ENCODE measurements at places on chromosomes 6 and 20. TPM values are rescaled to one million over a fixed set of nuclear protein-coding genes. Genes with fewer than 3 reads are reported as not detected.

SLCO4A1 gene
- 0.56 TPM for total RNA-seq

- DNase-seq = peak; percentile 82
Measured at GRCh38 chr6:11917951-11918738, 94.0 kb upstream of the HIVEP1 start.

SLC35D3 gene
- not detected for total RNA-seq

DNA sequence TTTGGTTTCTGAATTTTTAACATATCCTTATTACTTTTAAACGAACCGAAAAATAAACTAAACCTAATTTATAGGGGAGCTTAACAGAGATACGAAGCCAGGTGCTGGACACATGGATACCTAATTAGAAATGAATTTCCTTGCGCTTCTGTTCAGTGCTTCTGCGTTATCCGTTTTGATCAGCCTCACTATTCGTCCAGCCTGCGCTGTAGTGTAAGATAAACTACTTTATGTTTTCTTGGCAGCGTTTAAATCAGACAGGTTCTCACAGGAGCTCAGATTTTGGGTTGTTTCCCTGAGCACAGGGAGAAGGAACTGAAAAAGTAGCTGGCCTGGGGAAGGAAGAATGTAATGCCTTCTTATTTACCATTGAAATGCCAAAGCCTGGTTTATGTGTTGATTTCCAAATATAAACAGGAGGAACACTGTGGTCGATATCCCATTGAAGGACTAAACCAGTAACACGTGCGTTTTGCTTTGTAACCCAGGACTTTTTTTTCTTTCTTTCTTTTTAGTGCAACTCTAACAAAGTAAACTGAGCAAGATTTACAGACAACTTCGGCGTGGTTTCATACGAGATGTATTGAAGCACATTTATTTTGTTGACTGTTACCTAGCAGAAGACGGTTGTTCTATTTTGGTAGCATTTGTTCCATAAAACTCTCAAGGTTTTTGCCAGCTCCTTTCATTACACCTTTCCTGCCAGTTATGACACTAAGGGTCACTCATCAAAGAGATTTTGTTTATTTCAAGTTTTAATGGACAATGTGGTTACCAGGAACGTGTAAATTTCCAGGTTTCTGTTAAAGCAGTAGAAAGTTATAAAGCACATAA is 214.8 kb upstream of the HEY2 start:
- no peak for DNase-seq

DNA sequence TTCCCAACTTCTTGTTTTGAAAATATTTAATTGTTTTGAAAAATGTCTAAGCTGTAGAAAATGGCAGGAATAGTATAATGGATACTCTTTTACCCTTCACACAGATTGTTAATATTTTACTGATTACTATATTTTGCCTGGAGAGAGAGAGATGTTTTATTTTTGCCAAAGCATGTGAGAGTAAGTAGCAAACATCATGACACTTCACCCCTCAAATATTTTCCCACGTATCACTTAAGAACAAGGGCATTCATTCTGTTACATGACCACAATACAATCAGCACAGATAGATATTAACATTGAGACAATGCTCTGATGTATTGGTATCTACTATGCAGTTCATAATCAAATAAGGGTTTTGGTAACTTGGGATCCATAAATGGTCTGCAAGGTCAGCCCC is 116.5 kb downstream of the CCDC170 start:
- DNase-seq = no peak

GSTA2 gene
- total RNA-seq = not detected

FAM184A gene
- not detected for total RNA-seq
